ENCODE measurements at places on chromosomes 16 and 17.

- DNase-seq, result no peak
Measured at GRCh38 chr16:66568355-66568754, 2.1 kb downstream of the CMTM1 start.

- DNase-seq, result no peak
Measured at GRCh38 chr16:79887541-79888540, 287.3 kb upstream of the MAF start.

DNA sequence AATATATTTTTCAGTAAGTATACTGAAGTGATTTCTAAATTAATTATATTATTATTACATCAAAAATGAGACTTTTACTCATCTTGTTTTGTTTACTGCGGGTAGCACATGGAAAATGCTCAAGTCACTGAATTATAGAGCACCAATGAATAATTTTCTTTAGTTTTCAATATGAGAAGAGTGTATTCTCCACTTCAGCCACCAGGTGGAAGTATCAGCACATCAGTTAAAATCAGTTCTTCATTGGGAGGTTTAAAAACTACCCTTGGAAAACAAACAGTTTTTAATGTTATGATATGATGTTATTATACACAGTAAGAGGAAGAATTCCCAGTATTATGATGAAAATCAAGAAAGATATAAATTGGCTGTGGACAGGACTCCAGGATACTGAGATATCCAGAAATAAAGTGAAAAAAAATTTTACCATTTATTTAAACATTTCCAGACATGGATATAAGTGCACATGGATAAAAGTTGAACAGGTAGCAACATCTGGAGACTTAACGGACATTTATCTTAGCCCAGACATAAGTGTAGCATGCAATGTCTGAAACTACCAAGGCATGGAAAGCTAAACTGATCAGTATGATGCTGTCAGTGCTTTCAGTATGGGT, 467.3 kb downstream of the KCNJ2 start:
- DNase-seq, result no peak

DNA sequence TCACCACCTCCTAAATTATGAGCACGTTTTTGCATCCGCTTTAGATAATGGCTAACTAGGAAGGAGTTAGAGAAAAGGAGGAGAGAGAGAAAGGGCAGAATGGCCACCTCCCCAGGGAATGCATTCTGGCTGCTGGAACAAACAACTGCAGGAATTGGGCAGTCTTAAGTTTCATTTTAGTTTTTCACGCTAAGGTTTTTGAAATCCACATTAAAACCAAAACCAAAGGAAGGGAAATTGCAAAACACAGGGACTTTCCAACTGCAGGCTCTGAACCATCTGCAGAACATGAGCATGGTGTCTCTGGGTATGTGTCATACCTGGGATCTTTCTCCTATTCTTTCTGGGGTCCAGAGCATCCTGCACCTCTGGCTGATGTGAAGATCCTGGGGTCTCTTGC, 12.1 kb upstream of the CCL8 start:
- DNase-seq, result no peak

GRCh38 chr17:76106703-76107102, 3.1 kb upstream of the EXOC7 start:
- DNase-seq, result no peak

DNA sequence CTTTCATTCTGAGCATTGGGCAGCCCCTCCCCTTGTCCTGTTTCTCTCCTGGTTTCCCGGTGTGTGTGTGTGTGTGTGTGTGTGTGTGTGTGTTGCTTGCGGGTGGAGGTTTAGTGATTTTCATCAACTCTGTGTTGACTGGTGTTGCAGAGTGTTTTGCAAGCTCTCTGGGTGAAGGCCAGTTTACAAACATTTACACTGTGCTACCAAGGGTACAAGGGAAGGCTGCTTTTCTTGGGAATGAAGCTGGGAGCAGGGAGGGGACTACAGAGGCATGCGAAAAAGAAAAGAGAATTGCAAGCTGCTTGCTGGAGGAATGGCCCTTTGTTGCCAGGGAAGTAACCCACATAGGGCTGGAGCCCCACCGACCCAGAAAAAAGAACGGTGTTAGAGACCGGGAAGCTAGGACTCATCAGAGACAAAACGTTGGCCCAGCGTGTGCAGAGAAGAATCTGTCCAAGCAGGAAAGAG, 29.6 kb downstream of the HS3ST3B1 start:
- DNase-seq, result no peak

DNA sequence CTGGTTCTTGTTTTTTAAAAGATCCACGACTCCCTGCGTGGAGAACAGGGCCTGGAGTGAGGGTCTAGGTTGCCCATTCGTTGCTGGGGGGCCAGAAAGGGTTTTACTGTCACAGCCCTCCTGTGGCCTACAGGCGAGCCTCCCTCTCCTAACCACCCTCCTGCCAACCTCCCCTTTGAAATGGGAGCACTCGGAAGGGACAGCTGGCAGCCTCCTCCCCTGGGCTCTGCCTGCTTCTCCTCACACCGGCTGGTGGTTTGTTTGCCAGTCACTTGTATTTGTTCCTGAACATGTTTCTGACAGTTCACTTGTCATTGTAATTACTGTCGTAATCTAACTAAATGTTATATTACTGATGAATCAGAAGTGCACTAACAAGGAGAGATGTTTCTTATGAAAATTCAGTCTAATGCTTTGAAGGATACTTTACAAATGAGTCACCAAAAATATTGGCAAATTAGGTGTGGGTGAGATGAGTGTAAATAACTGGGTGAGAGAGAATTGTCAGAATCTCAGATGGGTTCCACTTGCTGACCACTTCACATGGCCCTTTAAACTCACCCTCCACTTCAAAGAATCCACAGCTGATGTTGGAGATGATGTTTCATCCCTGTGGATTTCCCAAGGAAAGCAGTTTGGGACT, 2.7 kb upstream of the SPPL2C start:
- no peak for DNase-seq

GRCh38 chr17:60864708-60865005, 187.0 kb downstream of the BCAS3 start:
- no peak for DNase-seq

DNA sequence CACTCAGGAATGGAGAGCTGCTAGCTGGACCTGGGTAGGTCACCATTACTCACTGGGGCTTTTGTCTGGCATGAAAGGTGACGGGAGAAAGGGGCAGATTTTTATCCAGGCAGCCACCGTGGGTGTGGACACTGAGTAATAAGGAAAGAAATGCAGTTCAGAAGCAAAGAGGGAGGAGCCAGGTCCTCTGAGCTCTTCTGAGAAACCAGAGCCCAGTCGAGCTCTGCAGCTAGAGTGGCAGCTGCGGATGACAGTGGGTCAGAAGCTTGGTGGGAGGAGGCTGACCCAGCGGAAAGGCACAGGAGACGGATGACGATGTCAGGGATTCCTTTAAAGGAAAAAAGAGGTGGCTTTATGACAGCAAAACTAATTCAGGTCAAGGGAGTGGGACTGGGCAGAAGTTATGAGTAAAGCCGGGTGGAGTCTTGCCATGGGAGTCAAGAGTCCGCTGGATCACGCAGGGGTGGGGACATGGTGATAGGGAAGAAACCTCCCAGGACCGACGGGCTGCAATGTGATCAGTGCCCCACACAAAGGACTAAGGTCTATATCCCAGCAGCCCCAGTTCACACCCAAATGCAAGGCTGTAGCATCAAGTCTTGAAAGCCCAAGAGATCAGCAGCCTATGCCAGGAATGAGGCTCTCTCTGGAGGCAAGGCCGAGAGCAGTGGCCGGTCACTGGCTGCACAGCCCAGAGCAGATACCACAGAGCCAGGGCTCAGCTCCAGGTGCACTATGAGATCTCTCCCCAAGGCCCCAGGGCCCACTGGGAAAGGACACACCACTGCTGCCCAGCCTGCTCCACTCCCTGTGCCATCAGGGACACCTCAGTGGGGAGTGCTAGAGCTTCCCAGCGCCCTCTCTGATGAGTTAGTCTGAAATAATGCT, 6.3 kb upstream of the MNT start:
- no peak for DNase-seq

- no peak for DNase-seq
Measured at GRCh38 chr17:57315061-57316015, 59.0 kb downstream of the MSI2 start.

DNA sequence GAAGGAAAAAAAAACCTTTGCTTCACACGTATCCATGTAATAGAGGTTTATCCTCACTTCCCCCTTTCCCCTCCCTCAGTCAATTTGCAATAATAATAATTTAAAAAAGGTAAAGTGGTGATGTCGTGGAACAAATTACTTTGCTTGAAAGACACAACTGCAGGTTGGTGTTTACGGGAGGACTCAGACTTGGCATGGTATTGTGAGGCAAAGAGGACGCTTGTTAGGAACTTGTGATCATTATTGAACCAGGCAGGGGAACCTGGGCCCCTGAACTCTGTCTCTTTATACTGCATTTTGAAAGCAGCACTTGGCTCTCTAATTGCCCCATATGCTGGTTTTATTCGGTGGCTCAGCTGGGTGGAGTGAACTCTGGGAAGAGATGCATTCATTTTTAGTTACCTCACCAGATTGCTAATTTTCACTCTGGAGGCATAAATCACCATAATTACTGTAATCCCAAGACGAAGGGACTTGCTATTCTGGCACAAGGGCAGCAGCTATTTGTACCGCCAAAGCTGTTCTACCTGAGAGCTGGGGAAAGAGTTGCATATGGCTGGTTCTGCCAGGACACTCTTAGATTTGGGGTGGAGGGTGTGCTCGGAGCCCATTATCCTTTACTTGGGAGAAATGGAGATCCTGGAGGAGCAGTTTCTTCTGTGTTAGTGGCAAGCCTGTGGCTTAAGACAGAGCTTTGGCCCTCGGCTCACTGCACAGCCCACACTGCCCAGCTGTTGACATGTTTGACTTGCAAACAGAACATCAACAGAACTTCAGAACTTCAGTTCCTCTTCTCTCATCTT, 5.7 kb upstream of the DHX8 start:
- no peak for DNase-seq

GRCh38 chr17:6314311-6314710, 120.6 kb downstream of the AIPL1 start:
- DNase-seq, result no peak

DNA sequence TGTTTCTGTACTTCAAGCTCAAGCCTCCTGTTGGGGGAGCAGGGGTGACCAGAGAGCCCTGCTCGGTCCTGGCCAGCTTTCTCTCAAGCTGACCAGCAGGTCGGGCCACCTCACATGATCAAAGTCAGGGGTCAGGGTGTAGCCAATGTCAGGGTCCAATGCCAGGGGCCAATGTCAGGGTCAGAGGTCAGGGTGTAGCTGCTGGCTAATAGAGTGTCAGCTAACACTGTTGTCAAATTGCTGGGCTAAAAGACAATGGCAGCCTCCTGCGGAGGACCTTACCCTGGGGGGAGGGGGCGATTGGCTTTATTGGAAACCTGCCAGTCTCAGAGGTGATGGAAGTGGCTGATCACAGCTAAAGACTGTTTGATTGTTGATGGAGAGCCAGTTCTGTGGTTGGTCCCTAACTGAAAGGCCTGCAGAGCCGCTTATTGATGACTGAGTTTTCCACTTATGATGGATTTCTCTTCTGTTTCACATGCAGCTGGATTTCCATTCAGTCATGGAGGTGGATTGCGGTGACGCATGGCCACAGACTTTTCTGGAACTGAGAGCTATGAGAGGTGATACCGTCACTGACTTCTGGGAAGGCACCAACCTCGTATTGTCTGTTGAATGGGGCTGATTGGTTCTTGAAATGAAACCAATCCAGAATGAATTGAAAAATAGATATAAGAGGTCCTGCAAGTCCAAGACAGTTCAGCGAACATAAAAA, 97.4 kb upstream of the ZFHX3 start:
- no peak for DNase-seq

GRCh38 chr16:68426347-68426652, 22.0 kb downstream of the SMPD3 start:
- no peak for DNase-seq

DNA sequence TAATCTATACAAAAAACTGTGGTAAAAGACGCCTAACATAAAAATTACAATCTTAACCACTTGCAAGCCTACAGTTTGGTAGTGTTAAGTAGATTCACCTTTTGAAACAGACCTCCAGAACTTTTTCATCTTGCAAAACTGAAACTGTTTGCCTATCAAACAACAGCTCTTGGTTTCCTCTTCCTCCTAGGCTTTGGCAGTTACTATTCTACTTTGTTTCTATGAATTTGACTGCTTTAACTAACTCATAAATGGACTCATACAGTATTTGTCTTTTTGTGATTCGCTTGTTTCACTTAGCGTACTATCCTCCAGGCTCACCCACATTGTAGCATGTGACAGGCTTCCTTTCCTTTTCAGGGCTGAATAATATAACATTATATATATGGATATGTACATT, 97.0 kb downstream of the PRKCA start:
- DNase-seq, result no peak

- DNase-seq, result peak; percentile 73
Measured at GRCh38 chr16:84738255-84739038, 38.6 kb downstream of the USP10 start.

DNA sequence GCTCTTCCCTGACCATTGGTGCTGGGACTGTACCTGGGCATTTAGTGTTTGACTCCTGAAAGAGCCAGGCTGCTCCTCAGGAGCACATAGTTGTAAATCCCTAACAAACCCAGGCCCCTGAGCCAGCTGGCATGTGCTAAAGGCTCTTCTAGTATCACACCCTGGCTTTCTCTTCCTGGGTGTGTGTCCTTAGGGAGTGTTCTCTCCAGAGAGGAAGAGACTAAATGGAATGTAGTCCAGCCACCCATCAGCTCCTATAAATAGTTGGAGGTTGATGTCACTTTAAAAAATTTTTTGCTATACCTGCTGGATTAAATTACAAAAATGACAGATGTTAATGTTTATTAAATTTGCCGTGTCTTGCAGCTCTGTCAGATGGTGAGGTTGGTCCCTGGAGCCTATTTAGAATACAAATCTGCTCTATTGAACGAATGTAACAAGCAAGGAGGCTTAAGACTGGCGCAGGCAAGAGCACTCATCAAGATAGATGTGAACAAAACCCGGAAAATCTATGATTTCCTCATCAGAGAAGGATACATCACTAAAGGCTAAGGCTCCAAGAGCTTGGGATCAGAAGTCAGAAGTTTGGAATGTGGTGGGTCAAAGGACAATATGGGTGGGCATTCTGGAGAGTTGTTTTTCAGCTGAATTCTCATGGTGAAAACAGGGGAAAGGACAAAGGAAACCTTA, 13.1 kb upstream of the DUSP14 start:
- DNase-seq, result no peak

GRCh38 chr17:68511671-68512246, 471 bp upstream of the PRKAR1A start:
- peak; percentile 82 for DNase-seq

DNA sequence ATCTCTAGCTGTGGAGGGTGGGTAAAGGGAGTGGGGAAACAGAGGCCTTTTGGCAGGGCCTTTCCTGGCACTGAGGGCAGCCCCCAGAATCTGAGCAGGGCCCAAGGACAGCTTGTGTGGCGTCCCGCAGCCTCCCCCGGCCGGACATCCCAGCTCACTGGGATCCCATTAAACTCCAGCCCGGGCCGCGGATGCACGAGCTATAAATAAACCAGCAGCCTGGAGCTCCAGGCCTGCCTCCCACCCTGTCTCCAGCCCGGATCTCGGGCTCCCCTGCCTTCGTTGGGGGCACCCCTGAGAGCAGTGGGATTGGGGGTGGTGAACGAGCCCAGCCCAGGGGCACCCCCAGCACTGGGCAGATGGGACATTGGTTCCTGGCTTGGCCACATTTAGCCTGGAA, 13.8 kb upstream of the AATK start:
- no peak for DNase-seq

Measured in activated CD8-positive, alpha-beta memory T cell treated with anti-CD3 and anti-CD28 coated beads, Interleukin-2, amount 50 U/mL, for 4 hours (primary cell).